ENCODE measurements at places on chromosomes 2 and 18. TPM values are rescaled to one million over a fixed set of nuclear protein-coding genes. Genes with fewer than 3 reads are reported as not detected.

GRCh38 chr2:186610785-186611184, 20.9 kb downstream of the ITGAV start:
- H3K27me3 ChIP-seq = no peaks in the 10 kb centered on the region
- H3K4me1 ChIP-seq = no peaks in the 10 kb centered on the region
- no peak overlapping the region for H3K27ac ChIP-seq

The C18orf32 gene
- 22.4 TPM for total RNA-seq

The TYMS gene
- total RNA-seq = 52.9 TPM

DNA sequence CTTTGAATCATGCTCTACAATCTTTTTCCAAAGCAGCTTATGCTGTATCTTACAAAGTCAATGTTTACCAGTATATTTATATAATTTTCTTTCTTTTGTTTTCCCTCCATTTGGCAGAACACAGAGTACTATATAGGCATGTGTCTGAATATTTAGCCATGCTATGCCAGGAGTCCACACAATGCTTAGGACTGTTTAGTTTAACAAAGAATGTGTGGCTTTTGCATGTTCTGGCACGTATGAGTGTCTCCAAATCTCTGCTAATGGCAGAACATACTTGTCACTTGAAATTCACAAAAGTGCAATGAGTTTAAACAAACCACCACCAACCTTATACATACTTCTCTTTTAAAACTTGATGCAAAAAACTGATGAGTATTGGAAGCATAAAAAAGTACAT, 268.0 kb downstream of the NR4A2 start:
- no peak for DNase-seq
- H3K4me1 ChIP-seq = no peaks in the 10 kb centered on the region
- no peak overlapping the region for H3K27ac ChIP-seq
- no peak overlapping the region for H3K4me3 ChIP-seq
- H3K27me3 ChIP-seq = no peaks in the 10 kb centered on the region
- H3K36me3 ChIP-seq = no peaks in the 10 kb centered on the region

DNA sequence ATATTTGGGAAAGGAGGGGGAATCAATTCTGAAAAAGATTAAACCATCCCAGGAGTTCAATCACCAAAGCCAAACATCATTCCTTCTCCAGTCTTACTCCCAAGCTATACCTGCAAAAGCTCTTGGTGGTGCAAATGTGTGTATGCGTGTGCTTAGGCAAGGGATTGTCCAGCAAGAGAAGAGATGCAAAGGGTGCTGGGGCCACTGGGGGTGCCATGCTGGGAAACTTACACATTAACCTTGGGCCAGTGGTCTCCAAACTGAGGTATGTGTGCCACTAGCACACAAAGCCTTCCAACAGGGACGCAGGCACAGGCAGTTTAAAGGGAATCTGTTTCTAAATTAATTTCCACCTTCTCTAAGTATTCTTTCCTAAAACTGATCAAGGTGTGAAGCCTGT, 307.9 kb downstream of the NBAS start:
- no peaks in the 10 kb centered on the region for H3K27me3 ChIP-seq
- no peak overlapping the region for H3K27ac ChIP-seq
- H3K36me3 ChIP-seq = peaks cover 4% of the 10 kb centered on the region
- no peak for DNase-seq
- H3K4me3 ChIP-seq = no peak overlapping the region

The RESP18 gene
- not detected for total RNA-seq

The ABCG8 gene
- total RNA-seq = 0.31 TPM

- no peak for DNase-seq
- H3K36me3 ChIP-seq = no peaks in the 10 kb centered on the region
Observed at GRCh38 chr2:27996156-27996922, 105.8 kb downstream of the BABAM2 start.

GRCh38 chr2:123791684-123792083, 233.4 kb upstream of the CNTNAP5 start:
- no peaks in the 10 kb centered on the region for H3K27me3 ChIP-seq
- no peaks in the 10 kb centered on the region for H3K4me1 ChIP-seq
- H3K4me3 ChIP-seq = no peak overlapping the region
- no peaks in the 10 kb centered on the region for H3K36me3 ChIP-seq

DNA sequence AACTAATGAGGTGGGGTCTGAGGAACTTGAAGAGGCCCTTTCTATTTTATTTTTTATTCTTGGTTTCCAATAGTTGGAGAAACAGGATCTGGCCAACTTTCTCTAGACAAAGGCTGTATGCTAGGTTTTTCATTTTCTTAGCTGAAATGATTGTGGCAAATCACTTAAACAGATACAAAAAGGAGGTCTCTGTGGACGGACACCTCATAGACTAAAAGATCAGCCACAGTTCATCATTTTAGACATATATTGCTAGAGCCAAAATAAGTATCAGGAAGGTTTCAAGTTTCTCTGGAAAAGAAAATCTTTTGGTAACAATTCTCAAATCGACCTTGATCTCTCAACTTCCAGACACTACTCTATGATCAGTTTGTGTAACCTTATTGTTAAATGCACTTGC, 224.5 kb upstream of the REV1 start:
- peaks cover 9% of the 10 kb centered on the region for H3K4me1 ChIP-seq
- no peak overlapping the region for H3K27ac ChIP-seq
- no peaks in the 10 kb centered on the region for H3K27me3 ChIP-seq
- DNase-seq = no peak
- H3K4me3 ChIP-seq = no peak overlapping the region

DNA sequence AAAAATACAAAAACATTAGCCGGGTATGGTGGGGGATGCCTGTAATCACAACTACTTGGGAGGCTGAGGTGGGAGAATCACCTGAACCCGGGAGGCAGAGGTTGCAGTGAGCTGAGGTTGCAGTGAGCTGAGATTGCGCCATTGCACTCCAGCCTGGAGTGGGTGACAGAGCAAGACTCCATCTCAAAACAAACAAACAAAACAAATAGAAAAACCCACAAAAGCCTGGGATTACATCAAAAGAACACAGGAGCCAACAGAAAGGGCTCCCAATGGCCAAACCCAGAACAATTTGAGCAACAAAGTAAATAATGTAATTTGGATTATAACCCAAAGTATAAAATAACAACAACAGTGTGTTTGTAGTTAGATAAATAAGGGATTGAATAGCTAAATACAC, 159.8 kb downstream of the UXS1 start:
- no peaks in the 10 kb centered on the region for H3K4me1 ChIP-seq
- no peaks in the 10 kb centered on the region for H3K27me3 ChIP-seq
- H3K36me3 ChIP-seq = no peaks in the 10 kb centered on the region
- no peak for DNase-seq
- no peak overlapping the region for H3K27ac ChIP-seq

The PROKR1 gene
- total RNA-seq = 5.2 TPM

DNA sequence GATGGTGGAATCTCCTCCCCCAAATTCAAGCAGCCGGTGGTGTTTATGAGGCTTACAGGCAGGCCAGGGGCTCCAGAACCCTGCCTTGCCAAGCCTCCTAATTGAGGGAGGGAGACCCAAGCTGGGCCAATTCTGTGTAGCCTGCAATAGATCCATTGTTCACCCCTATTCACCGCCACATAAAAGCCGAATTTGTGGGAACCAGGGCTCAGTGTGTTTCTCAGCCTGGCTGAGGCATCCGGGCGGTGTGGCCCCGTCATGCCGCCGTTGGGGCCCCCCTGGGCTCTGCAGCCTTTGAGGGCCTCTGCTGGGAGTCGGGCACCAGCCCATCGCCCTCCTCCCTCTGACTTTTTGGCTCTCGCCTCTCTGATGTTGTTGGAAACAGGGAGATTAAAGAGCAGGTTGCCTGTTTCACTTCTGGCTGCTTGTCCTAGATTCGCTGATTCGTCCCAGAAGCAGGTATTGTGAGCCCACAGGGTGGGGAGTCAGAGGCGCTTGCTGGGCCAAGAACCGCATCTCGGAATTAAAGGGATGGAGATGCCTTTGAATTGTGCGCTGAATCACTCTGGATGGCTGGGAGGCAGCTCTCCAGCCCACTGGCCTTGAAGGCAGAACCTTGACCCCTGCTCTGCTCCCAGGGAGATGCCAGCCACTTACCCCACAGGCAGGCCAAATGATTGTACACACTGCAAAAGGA, 14.7 kb upstream of the OTOS start:
- no peak overlapping the region for H3K27ac ChIP-seq
- H3K27me3 ChIP-seq = no peaks in the 10 kb centered on the region
- no peaks in the 10 kb centered on the region for H3K36me3 ChIP-seq
- H3K4me1 ChIP-seq = no peaks in the 10 kb centered on the region
